ENCODE measurements at places on chromosomes 16 and 17. TPM values are rescaled to one million over a fixed set of nuclear protein-coding genes. Genes with fewer than 3 reads are reported as not detected.

Gene SPIRE2
- total RNA-seq: 51.7 TPM

Gene GOT2
- total RNA-seq: 117 TPM

Gene EZH1
- total RNA-seq: 15.9 TPM

Gene SPOP
- total RNA-seq: 60.5 TPM

Gene NPIPA7
- 5.8 TPM for total RNA-seq

Gene KRTAP2-1
- total RNA-seq: not detected

Gene RUNDC3A
- total RNA-seq: 0.52 TPM

Gene DNAH3
- total RNA-seq: 5.1 TPM

Gene SHISA9
- total RNA-seq: 1.3 TPM

Gene CTF1
- 0.72 TPM for total RNA-seq

Gene TBC1D3
- not detected for total RNA-seq

Gene PHF23
- 29.8 TPM for total RNA-seq

Gene FOXN1
- total RNA-seq: not detected

Gene CRYBA1
- total RNA-seq: not detected

Gene CA7
- 46.2 TPM for total RNA-seq

Gene NPIPB9
- 3.4 TPM for total RNA-seq

Gene MT1M
- total RNA-seq: 19.0 TPM

Gene OR4D1
- not detected for total RNA-seq

Gene EVI2B
- total RNA-seq: 8.5 TPM

Gene RND2
- 0.56 TPM for total RNA-seq

Gene CKLF
- total RNA-seq: 41.5 TPM

Gene HOXB8
- 7.4 TPM for total RNA-seq

Gene RHBDL3
- 0.62 TPM for total RNA-seq

Gene C16orf46
- total RNA-seq: not detected

Gene NOG
- 0.27 TPM for total RNA-seq

Gene CCDC144A
- 0.20 TPM for total RNA-seq

Gene CTRB1
- total RNA-seq: 19.1 TPM

Gene RFWD3
- total RNA-seq: 45.7 TPM

Gene ATP1B2
- total RNA-seq: 0.54 TPM

Gene CLEC18A
- 4.2 TPM for total RNA-seq

Gene UMOD
- not detected for total RNA-seq

Gene TBKBP1
- total RNA-seq: 1.3 TPM

Gene TMEM238L
- total RNA-seq: 68.8 TPM

Gene NATD1
- 1.8 TPM for total RNA-seq

Gene HEATR9
- total RNA-seq: not detected

Gene HAP1
- total RNA-seq: 0.10 TPM

Gene NKD1
- total RNA-seq: 2.3 TPM

Gene ABHD15
- 20.7 TPM for total RNA-seq

Gene KCNH6
- 0.47 TPM for total RNA-seq

Gene ARL2BP
- total RNA-seq: 32.7 TPM

Measured in colonic mucosa (tissue), 4 donors.